ENCODE measurements at places on chromosomes 7 and 10. TPM values are rescaled to one million over a fixed set of nuclear protein-coding genes. Genes with fewer than 3 reads are reported as not detected.

SCIN gene
- 0.47 TPM for total RNA-seq

APBB1IP gene
- total RNA-seq: 0.24 TPM

KLHL7 gene
- total RNA-seq: 68.9 TPM

C7orf57 gene
- total RNA-seq: not detected

NRBF2 gene
- 21.2 TPM for total RNA-seq

GNAT3 gene
- not detected for total RNA-seq

AKR1C1 gene
- 6.6 TPM for total RNA-seq

PNLIPRP1 gene
- not detected for total RNA-seq

ARF5 gene
- 255 TPM for total RNA-seq

KCNIP2 gene
- 5.5 TPM for total RNA-seq

KIAA1549 gene
- 43.1 TPM for total RNA-seq

NEUROD6 gene
- not detected for total RNA-seq

KCNH2 gene
- total RNA-seq: 9.4 TPM

- no peaks in the 10 kb centered on the region for H3K4me1 ChIP-seq
- H3K27me3 ChIP-seq: no peaks in the 10 kb centered on the region
- DNase-seq: no peak
- H3K27ac ChIP-seq: no peak overlapping the region
These were observed 983.3 kb upstream of the C7orf33 start for GRCh38 chr7:147607157-147607800.

GRCh38 chr10:26540601-26541000, 102.5 kb downstream of the APBB1IP start:
- H3K27ac ChIP-seq: no peak overlapping the region
- H3K27me3 ChIP-seq: no peaks in the 10 kb centered on the region
- H3K36me3 ChIP-seq: no peaks in the 10 kb centered on the region
- no peak overlapping the region for H3K4me3 ChIP-seq
- no peak for DNase-seq
- peaks cover 1% of the 10 kb centered on the region for H3K4me1 ChIP-seq

DNA sequence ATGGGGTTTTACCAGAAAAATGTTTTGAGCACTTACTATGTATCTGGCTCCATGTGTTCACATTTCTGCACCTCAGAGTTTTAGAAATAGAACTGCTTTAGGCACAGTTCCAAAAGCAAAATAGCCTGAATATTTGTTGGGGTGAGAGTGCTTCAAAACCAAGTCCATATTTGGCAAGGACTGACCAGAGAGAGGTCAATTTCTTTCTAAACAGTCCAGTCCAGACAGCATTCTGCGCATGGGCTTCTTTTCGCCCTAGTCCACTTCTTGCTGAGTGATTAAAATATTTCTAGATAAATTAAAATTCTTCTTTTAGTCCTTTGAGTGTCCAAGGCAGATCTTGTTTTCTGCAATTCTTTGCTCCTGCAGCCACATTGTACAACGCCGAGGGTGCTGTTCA, 427.0 kb downstream of the PHTF2 start:
- H3K27ac ChIP-seq: no peak overlapping the region
- H3K36me3 ChIP-seq: no peaks in the 10 kb centered on the region
- H3K4me1 ChIP-seq: no peaks in the 10 kb centered on the region
- no peak for DNase-seq
- no peaks in the 10 kb centered on the region for H3K27me3 ChIP-seq

GRCh38 chr7:997404-998395, 14.7 kb downstream of the CYP2W1 start:
- H3K4me1 ChIP-seq: peaks cover 4% of the 10 kb centered on the region
- no peaks in the 10 kb centered on the region for H3K27me3 ChIP-seq
- no peaks in the 10 kb centered on the region for H3K36me3 ChIP-seq

DNA sequence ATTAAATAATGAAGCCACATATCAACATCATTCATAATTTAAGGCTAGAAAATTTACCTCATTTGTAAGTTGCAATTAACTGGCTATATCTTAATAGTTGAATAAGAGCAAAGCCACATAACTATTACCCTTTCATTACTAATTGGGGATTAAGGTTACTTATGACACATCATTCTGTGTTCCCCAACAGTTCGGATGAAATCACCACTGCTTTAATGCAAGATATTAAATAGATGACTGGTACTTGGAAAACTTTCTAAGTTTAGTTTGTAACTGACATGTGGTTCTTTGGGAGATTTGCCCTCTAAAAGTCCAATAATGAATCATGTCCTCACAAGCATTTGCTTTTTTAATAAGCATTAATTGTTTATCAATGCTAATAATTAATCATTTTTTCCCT, 109.1 kb downstream of the MTERF1 start:
- no peaks in the 10 kb centered on the region for H3K27me3 ChIP-seq
- H3K4me3 ChIP-seq: no peak overlapping the region
- no peak overlapping the region for H3K27ac ChIP-seq
- no peaks in the 10 kb centered on the region for H3K36me3 ChIP-seq
- H3K4me1 ChIP-seq: peaks cover 13% of the 10 kb centered on the region
- DNase-seq: no peak

- no peaks in the 10 kb centered on the region for H3K27me3 ChIP-seq
- H3K36me3 ChIP-seq: no peaks in the 10 kb centered on the region
- DNase-seq: no peak
- H3K4me3 ChIP-seq: no peak overlapping the region
- H3K4me1 ChIP-seq: no peaks in the 10 kb centered on the region
These were observed 135.1 kb downstream of the NPY start for GRCh38 chr7:24419077-24419476.

- peaks cover 5% of the 10 kb centered on the region for H3K36me3 ChIP-seq
- H3K27ac ChIP-seq: no peak overlapping the region
- no peak for DNase-seq
- H3K27me3 ChIP-seq: peaks cover 3% of the 10 kb centered on the region
These were observed 710.0 kb downstream of the LRMDA start for GRCh38 chr10:76141376-76141775.

- H3K27ac ChIP-seq: peak overlapping the region; percentile 41
- H3K4me1 ChIP-seq: peaks cover 14% of the 10 kb centered on the region
- DNase-seq: no peak
- no peak overlapping the region for H3K4me3 ChIP-seq
These were observed 52.7 kb downstream of the TASOR2 start for GRCh38 chr10:5737352-5737751.

GRCh38 chr10:3330663-3331062, 158.1 kb upstream of the PITRM1 start:
- H3K27ac ChIP-seq: no peak overlapping the region
- no peak for DNase-seq
- H3K36me3 ChIP-seq: no peaks in the 10 kb centered on the region
- peaks cover 4% of the 10 kb centered on the region for H3K4me1 ChIP-seq
- peaks cover 20% of the 10 kb centered on the region for H3K27me3 ChIP-seq

DNA sequence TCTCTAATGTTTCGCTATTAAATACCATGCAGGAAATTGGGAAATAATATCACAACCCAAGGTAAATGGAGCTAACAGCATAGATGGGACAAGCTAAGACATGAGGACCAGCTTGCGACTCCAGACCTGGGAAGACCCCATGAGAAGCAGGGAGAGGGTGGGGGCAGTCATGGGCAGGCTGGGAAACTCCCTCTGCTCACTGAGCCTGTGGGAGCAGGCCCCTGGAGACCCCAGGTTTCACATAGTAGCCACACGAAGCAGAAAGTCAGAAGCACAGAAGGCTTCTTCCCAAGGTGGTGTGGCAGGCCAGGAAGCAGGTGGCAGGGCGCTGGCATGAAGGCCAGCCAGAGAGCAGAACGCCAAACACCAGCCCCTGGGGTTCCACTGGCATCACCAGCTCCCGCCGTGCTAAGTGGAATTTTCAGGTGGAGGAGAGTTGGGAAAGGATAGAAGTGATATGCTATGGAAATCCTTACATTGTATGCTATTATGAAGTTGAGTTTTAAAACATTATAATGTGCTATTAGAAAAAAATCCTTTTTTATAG, 99.9 kb upstream of the RNF32 start:
- H3K27me3 ChIP-seq: no peaks in the 10 kb centered on the region
- peaks cover 2% of the 10 kb centered on the region for H3K36me3 ChIP-seq
- peaks cover 1% of the 10 kb centered on the region for H3K4me1 ChIP-seq
- H3K27ac ChIP-seq: no peak overlapping the region
- DNase-seq: no peak

- H3K27ac ChIP-seq: peak overlapping the region; percentile 27
- DNase-seq: no peak
- peak overlapping the region; percentile 88 for H3K4me3 ChIP-seq
- H3K4me1 ChIP-seq: peaks cover 4% of the 10 kb centered on the region
- H3K36me3 ChIP-seq: peaks cover 9% of the 10 kb centered on the region
- H3K27me3 ChIP-seq: no peaks in the 10 kb centered on the region
These were observed 878 bp downstream of the SEC61A2 start for GRCh38 chr10:12130237-12130872.

GRCh38 chr10:75304741-75305390, 69.1 kb upstream of the COMTD1 start:
- no peak overlapping the region for H3K27ac ChIP-seq
- no peak for DNase-seq
- H3K4me1 ChIP-seq: no peaks in the 10 kb centered on the region
- H3K27me3 ChIP-seq: peaks cover 4% of the 10 kb centered on the region

DNA sequence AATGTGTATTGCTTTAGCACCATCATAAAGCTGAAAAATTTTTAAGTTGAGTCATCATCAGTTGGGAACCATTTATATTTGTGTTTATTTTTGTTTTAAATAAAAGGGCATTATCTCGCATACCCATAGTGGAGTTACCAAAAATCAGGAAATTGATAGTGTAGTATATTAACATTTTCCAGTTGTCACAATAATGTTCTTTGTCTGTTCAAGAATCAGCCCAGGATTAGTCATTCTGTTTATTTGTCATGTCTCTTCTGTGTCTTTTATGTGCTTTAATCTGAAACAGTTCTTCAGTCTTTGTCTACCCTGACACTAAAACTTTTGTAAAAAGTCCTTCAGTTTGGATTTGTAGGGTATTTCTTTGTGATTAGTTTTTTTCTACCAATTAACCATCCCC, 827.8 kb upstream of the ZWINT start:
- no peaks in the 10 kb centered on the region for H3K27me3 ChIP-seq
- no peak overlapping the region for H3K27ac ChIP-seq
- no peaks in the 10 kb centered on the region for H3K36me3 ChIP-seq
- H3K4me1 ChIP-seq: no peaks in the 10 kb centered on the region

DNA sequence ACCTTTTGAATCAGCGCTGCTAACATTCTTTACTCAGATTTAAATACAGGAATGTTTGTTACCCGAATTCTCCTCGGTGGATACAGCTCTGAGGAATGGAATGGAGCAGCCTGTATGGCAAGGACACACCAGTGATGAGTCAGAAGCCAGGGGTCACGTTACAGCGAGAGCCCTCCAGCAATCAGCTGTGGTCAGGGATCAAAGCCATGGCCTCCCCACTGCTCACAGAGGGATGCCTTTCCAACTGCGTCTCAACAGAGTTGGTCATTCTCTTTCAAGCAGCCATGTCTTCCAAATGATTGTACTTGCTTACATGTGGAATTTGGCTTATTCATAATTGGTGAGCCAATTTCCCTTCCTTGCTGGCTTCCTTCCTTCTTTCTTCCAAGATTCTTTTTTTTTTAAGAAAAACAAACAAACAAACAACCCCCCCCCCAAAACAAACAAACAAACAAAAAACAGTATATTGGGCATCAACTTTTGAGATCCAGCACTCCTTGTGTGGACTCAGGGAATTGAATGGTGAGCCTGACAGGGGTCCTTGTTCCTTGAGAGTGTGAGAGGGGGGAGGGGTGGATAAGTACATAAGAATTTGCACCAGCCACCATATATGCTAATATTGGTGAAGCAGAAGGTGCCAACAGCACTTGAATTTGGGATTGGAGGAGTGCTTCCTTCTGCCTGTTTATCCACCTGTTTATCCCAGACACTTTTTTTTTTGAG, 100.2 kb downstream of the ATXN7L1 start:
- no peak overlapping the region for H3K4me3 ChIP-seq
- no peak for DNase-seq
- no peak overlapping the region for H3K27ac ChIP-seq
- H3K27me3 ChIP-seq: peaks cover 9% of the 10 kb centered on the region

- H3K4me1 ChIP-seq: peaks cover 4% of the 10 kb centered on the region
- H3K36me3 ChIP-seq: no peaks in the 10 kb centered on the region
- DNase-seq: no peak
- H3K27ac ChIP-seq: no peak overlapping the region
These were observed 139.3 kb downstream of the GLI3 start for GRCh38 chr7:42097752-42098151.

GRCh38 chr7:37061849-37062559, 337.7 kb upstream of the AOAH start:
- H3K4me1 ChIP-seq: peaks cover 4% of the 10 kb centered on the region
- peaks cover 9% of the 10 kb centered on the region for H3K36me3 ChIP-seq
- no peaks in the 10 kb centered on the region for H3K27me3 ChIP-seq
- DNase-seq: no peak
- no peak overlapping the region for H3K27ac ChIP-seq

- H3K27ac ChIP-seq: no peak overlapping the region
- no peaks in the 10 kb centered on the region for H3K4me1 ChIP-seq
- no peaks in the 10 kb centered on the region for H3K27me3 ChIP-seq
- H3K4me3 ChIP-seq: no peak overlapping the region
- DNase-seq: no peak
These were observed 214.5 kb downstream of the SNX13 start for GRCh38 chr7:17725821-17726220.

DNA sequence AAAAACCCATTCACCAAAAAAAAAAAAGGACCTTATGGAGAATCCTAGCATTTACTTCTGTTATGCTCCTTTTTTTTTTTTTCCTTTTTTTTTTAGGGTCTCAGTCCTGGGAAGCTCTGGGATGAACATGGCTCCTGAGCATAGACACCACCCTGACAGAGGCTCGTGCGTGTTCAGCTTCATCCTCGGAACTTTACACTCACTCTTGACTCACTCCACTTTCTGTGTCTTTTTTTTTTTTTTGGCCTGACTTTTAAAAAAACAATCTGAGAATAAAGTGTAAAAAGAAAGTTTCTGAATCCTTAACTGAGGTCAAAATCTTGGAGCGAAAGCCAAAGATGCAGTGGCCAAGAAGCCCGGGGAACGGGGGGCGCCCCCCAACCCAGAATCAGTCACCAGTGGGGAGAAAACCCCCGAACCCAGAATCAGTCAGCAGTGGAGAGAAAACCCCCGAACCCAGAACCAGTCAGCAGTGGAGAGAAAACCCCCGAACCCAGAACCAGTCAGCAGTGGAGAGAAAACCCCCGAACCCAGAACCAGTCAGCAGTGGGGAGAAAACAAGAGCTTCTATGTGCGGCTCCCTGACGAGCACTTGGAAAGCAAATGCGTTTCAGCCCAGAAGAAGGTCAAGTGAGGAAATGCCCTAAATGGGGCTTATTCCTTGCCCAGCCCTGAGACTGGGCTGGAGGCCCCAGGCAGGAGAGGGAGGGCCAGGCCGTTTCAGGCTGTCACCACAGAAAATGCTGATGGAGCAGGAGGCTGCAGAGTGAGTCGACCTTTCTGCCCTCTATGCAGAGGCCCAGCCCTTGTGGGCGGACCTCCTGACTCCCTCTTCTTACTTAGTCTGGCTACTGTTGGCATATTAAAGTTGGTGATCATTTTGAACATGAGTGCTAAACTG, 19.0 kb upstream of the PFKP start:
- H3K4me1 ChIP-seq: peaks cover 3% of the 10 kb centered on the region
- H3K27ac ChIP-seq: no peak overlapping the region
- DNase-seq: no peak
- no peak overlapping the region for H3K4me3 ChIP-seq

- peak overlapping the region; percentile 33 for H3K27ac ChIP-seq
- H3K4me1 ChIP-seq: peaks cover 7% of the 10 kb centered on the region
- DNase-seq: no peak
- peaks cover 3% of the 10 kb centered on the region for H3K36me3 ChIP-seq
- H3K27me3 ChIP-seq: peaks cover 4% of the 10 kb centered on the region
These were observed 66.4 kb downstream of the PTF1A start for GRCh38 chr10:23258516-23258915.

- H3K4me3 ChIP-seq: no peak overlapping the region
- H3K27ac ChIP-seq: peak overlapping the region; percentile 77
- peaks cover 28% of the 10 kb centered on the region for H3K4me1 ChIP-seq
- no peak for DNase-seq
- peaks cover 3% of the 10 kb centered on the region for H3K36me3 ChIP-seq
These were observed 8.4 kb downstream of the ETV1 start for GRCh38 chr7:13981070-13981469.
